ENCODE measurements at places on chromosomes 2 and 18.

- no peak for DNase-seq
These were observed 153.2 kb upstream of the MYT1L start for GRCh38 chr2:2484301-2484700.

- DNase-seq, result peak; percentile 95
These were observed 264.7 kb downstream of the CYP26B1 start for GRCh38 chr2:71882949-71883472.

GRCh38 chr2:98796775-98797544 lies 66.0 kb upstream of the MGAT4A start:
- no peak for DNase-seq

GRCh38 chr2:160388464-160389263 lies 104.9 kb downstream of the RBMS1 start:
- no peak for DNase-seq

DNA sequence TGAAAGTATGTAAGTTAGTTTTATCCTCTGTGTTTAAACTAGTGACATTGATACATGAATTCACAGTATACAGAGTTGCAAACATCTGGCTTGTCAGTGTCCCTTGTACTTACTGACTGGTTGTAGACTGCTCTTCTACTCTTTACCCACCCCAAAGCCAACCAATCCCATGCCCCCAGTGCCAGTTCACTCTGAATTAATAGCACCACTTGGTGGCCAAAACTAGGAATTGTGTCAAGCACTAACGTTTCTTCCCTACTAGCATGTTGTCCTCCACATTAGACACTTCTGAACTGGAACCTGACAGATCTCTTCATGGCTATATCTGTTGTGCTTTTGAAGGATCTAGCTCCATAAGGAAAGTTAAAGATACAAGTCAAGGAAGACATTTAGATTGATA lies 27.2 kb upstream of the OTX1 start:
- DNase-seq, result peak; percentile 22

DNA sequence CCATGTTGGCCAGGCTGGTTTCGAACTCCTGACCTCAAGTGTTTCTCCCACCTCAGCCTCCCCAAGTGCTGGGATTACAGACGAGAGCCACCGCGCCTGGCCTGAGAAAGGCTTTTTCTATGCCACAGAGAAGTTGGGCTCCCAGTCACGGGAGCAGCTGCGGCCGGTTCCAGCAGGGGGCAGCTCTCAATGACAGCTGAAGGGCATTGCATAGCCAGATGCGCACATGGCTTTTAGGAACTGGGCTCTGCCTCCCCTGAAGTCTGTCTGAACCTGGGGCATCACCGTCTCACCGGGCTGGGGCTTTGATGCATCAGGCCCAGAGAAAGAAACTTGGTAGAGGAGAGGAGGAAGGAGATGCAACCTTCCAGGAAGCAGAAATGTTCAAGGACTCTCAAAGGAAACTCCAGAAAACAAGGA lies 84.2 kb upstream of the LAPTM4A start:
- peak; percentile 73 for DNase-seq

GRCh38 chr2:43948370-43948769 lies 47.4 kb downstream of the LRPPRC start:
- DNase-seq, result no peak

- no peak for DNase-seq
These were observed 129.6 kb upstream of the DNAJC10 start for GRCh38 chr2:182586426-182586825.

DNA sequence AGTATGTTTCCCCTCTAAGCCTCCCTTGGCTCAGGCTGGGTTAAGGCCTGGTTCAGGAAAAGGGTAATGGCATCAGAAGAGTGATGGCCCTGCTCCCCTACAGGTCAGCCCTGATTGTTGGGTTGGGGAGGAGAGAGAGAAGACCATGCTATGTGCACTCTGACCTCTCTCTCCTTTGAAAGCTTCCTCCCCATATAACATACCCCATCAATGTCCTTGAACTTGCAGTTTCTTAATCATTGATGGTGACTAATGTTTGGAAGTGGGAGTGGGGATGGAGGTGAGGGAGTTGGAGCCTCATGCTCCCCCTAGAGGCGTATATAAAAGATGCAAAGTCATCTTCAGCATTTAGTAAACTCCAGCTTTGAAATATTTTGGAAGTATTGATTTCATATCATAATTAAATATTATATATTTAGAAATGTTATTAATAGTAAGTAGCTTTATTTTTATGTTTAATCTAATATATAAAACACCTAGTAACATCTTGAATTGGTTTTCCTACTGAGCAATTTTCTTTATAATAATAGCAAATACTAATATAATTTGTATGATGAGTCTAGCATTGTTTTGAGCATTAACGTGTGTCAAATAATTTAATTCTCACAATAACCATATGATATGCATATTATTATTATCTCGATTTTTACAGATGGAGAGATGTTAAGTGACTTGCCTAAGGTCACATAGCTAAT lies 8.8 kb downstream of the PLCL1 start:
- peak; percentile 22 for DNase-seq

DNA sequence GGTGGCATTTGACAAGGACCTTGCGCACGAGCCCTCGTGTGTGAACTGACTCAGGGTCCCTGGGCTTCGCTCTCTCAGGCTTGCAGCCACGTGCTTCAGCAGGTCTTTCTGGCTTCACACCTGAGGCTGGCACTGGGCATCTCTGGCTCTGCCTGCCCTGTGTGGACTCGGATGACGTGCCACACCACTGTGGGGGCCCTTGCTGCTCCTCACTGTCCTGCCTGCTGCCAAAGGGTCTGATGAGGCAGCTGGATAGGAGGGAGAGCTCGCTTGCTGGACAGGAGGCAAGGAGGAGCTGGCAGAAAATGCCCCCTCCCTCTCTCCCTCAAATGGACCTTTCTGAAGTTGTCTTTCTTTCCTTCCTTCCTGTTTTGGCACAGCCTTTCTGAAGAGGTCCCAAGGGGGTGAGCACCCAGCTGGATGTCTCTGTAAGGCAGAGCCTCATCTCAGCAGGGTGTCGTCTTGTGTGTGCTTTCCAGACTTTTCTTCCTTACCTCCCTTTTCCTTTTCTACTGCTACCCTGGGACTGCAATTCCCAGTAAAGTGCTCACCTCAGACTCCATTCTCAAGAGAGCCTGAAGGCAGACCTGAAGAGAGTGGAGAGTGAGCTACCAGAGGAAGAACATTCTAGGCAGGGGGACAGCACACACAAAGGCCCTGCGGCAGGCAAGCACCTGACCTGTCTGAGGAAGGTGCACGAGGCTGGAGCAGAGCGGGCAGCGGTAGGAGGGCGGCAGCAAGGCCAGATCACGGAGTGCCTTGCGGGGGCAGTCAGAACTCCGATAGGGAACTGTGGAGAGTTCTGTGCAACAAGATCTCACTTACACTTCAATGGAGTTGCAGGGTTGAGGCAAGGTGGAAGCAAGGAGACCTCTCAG lies 5.3 kb downstream of the PER2 start:
- DNase-seq, result no peak

DNA sequence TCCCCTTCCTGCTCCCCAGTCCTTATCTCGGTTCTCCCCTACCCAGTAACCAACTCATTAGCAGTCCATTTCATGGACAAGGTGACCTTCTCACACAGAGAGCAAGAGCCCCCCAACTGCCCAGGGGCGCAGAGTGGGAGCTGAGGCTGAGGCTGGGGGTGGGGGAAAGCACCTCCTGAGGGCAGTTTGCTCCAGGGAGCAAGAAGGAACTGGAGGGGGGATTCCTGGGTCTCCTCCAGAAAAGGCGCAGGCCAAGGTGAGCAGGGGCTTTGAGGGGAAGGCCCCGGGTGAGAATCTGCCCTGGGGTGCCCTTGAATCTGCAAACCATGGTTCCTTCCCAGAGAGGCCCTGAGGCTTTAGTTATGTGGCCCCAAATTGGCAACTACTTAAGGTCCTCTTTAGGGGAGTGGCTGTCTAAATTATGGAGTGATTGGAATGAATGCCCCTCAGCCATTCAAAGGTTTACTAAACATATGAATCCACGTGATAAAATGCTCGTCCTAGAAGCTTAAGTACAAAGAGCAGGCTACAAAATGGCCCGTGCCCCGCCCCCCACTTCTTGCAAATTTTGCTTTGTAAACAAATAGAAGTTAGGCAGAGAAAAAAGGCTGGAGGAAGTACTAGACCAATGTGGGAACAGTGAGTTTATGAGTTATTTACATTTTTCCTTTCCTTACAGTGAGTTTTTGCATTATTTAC lies 123.5 kb upstream of the HS6ST1 start:
- peak; percentile 15 for DNase-seq

GRCh38 chr2:88451811-88452564 lies 505 bp downstream of the FOXI3 start:
- DNase-seq, result peak; percentile 37

DNA sequence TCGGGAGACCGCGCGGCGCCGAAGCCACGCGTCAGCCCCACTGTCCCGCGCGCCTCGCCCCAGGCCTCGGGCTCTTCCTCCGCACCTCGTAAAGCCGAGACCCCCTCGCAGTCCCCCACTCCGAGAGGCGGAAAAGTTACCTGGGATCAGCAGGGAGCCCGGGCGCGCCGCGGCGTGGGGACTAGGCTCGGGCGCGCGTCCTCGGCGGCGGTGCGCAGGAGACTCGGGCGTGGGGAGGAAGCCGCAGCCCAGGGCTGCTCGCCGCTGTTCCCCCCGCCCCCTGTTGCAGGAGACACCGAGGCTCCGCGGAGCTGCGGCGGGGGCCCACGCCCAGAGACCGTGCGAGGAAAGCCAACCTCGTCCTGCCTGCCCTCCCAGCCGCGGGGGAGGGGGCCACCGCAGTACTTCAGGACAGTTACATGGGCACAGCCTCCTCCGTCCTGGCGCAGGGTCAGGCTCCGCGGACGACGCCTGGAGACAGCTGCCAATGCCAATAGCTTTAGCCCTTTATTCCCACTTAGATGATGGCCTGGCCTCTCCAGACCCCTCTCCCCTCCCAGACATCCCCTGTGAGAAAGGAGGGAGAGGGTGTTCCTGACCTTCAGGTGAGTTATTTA lies at the start of gene EPB41L3:
TSS of gene EPB41L3 (minus strand) at position 225 of the 617 bp plus-strand sequence. CDS start 54,814 bp downstream, outside the sequence.
- peak; percentile 76 for DNase-seq

DNA sequence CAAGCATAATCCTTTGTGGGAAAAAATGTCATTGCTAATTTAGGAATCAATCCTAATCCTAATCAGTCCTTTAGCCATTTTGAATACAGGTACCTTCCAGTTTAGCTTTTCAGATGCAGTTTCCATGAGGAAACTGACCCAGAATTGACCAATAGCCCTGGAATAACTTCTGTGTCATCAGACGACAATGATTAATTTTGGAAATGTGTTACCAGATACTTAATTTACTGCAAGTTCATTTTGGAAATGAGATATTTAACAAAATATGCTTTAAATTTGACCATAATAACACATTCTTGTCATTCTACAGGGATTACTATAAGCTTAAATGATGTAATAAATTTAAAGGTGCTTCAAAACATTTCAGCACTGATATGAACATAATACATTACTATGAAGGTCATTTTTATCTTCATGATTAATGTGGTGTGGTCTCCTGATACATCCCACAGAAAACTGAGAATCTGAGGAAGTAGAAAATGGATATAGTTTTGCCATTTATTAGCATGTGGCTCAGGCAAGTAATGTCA lies 129.8 kb upstream of the SH3BP4 start:
- DNase-seq, result no peak

- DNase-seq, result no peak
These were observed 2.3 kb downstream of the INHBB start for GRCh38 chr2:120348134-120348736.

GRCh38 chr2:57973621-57974186 lies 72.9 kb upstream of the VRK2 start:
- DNase-seq, result no peak

DNA sequence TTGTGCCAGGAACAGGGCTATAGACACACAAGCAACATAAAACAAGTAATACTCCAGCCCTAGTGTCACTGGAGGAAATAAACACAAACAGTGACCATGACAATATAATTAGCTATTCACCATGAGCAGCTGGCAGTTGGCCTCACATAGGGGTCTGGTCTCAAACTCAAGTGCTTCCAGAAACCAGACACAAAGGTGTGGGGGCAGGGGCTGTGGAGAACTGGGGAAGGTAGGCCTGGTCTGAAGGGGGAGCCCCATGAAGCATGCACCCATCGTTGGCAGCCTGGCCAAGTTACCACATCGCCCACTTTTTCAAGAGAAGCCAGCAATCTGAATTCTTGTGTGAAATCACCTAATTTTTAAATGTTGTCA lies 49.5 kb upstream of the SP3 start:
- no peak for DNase-seq

DNA sequence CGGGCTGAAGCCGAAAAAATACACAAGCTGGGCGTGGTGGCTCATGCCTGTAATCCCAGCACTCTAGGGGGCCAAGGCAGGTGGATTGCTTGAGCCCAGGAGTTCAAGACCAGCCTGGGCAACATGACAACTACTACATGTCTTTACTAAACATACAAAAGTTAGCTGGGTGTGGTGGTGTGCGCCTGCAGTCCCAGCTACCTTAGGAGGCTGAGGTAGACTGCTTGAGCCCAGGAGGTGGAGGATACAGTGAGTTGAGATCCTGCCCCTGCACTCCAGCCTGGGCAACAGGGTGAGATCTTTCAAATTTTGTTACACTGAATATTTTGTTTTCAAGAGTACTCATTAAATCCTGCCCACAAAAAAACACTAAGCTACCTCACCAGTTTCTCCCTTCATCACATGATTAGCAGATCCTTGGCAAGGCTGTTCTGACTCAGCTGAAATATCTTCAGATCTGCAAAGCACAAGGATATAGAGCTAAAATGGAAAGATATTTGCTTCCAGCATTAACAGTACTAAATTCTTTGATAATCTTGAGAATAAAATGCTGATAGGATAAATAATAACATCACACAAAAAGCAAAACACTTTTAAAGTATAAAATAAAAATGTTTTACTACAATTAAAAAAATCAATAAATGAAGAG lies 28.2 kb upstream of the MCM6 start:
- no peak for DNase-seq

- no peak for DNase-seq
These were observed 71.3 kb downstream of the CTIF start for GRCh38 chr18:48609820-48610815.

DNA sequence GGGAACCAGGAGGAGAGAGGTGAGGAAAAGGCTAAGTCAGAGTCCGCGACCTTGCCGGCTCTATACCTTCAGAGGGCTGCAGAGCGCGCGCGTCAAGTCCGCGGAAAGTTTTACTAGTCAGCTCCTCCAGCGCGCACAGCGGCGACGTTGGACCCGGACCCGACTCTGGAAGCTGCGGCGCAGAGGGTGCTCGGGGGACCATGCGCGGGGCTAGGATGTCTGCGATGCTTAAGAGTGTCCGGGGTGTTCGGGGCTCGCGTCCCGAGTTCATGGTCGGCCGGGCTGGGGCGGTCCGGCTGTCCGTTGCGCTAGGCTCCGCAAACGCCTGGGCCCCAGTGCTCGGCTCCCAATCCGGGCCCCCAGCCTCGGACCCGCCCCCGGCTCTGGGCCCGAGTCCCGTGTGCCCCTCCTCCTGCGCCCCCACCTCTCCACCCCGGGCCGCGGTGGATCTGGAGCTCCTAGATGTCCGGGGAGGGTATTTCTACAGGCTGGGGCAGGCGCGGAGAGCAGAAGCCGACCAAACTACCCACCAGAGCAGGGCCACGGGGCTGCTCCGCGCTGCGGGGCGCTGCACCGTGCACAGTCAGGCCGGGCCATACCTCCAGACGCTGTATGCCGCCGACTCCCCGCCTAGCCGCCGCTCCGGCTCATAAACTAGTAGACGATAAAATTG lies at the start of gene LBX2:
TSS of gene LBX2 (minus strand) at position 337 of the 673 bp plus-strand sequence. CDS start at position 271, 66 bp downstream.
- DNase-seq, result no peak
